ENCODE measurements at places on chromosomes 6 and 20. TPM values are rescaled to one million over a fixed set of nuclear protein-coding genes. Genes with fewer than 3 reads are reported as not detected.

The ANKRD6 gene
- 12.3 TPM for total RNA-seq

The MTCH1 gene
- total RNA-seq = 242 TPM

The PGC gene
- not detected for total RNA-seq

The LPA gene
- not detected for total RNA-seq

The SEL1L2 gene
- not detected for total RNA-seq

GRCh38 chr6:63685446-63686379, 50.1 kb downstream of the PHF3 start:
- ATAC-seq = no peak

DNA sequence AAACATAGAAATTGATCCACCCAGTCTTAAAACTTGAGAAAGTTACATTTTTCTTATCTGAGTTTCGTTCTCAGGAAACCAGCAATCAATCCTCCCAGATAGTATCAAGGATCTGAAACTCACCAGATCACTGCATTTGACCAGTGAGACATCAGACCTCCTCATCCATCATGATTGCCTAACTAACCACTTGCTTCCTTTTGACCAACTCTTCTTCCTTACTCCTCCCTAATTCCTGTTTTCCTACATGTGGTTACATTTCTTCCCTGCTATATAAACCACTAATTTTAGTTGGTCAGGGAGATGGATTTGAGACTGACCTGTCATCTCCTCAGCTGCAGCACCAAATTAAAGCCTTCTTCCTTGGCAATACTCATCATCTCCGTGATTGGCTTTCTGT, 357.1 kb upstream of the POU3F2 start:
- no peak for ATAC-seq

GRCh38 chr6:31541059-31541657, 645 bp downstream of the DDX39B start:
- ATAC-seq = no peak

DNA sequence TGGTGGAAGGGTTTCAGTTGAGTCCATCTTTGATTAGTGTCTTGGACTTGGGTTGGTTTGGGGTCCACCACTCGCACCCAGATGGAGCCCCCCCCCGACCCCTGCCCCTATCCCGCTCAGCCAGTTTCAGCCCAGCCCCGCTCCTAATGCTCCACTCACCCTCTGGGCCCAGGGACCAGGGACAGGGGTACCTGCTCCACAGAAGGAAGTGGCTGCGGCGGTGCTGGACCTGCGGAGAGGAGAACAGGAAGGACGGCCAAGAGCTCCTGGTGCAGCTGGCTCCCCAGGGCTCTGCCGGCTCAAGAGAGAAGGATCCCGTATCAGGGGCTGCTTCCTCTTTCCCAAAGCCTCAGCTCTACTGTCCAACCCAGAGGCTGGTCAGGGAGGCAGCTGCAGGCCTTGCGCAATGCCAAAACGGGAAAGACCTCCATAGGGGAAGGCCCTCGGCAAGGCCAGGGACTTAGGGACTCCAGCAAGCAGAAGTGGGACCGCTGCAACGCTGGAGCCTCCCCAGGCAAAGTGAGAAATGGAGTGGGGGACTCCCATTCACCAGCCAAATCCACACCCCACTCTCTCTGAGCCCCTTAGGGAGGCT, at the start of gene SIGLEC1:
TSS of gene SIGLEC1 (minus strand) at position 322 of the 595 bp plus-strand sequence. CDS start 5,472 bp downstream, outside the sequence.
- ATAC-seq = peak; percentile 38

DNA sequence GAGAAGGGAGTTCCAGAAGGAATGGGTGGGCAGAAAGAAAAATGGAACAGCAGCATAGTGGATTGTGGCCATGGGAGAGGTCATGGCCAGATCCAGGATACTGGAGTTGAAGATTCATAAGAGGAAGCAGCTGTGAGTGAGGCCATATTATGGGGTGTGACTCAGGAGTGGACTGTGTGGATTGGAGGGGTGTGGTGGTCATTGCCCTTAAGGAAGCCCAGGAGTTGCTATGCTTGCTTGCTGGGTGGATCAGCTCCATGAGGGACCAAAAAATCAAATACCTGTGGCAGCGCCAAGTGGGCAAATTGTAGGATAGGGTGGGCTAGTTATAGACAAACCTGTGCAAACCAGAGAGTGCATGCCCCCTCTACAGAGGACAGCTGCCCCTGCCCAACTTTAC, 18.3 kb downstream of the LRRC1 start:
- ATAC-seq = no peak

DNA sequence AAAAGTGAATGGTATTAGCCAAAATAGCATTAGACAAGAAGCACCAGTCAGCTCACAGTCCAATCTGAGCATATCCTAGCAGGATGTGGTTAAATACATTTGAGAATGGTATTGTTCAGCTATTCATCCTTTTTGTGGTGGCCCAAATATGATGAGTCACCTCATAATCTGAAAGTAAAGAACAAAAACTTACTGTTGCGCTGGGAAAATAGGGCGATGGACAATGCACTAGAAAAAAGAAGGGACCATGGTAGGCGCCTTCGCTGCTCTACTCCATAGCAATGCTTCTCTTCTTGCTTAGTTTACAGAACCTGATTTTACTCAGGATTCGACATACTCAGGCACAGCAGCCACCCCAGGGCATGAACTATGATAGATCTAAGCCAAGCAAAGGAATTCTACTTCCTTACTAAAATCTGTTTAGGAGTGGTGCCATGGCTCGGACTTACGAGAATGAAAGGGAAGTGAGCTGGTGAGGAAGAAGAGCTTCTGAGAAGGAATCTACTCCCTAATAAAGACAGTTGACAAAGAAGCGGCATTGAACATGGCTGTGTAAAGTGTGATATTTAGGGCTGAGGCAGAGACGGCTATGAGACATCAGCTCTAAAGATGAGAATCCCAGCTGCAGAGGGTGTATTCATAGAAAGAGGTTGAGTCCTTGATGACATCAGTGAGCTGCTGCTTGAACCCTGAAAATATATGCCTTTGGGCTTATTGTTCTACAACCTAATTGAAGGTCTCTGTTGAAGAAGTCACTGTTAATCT, 16.6 kb upstream of the FBXO9 start:
- ATAC-seq = no peak

- no peak for ATAC-seq
Measured at GRCh38 chr6:90368601-90369000, 72.0 kb upstream of the BACH2 start.

GRCh38 chr6:139164001-139164400, 29.1 kb downstream of the HECA start:
- ATAC-seq = no peak

- no peak for ATAC-seq
Measured at GRCh38 chr20:25397821-25398220, 7.2 kb upstream of the ABHD12 start.
